ENCODE measurements at places on chromosomes 16 and 17. TPM values are rescaled to one million over a fixed set of nuclear protein-coding genes. Genes with fewer than 3 reads are reported as not detected.
A peak's percentile ranks its signal among the peaks of the same experiment; 100 is the strongest.

CPHXL2 gene
- not detected for polyA plus RNA-seq

FGF11 gene
- 1.5 TPM for polyA plus RNA-seq

- peak; percentile 98 for DNase-seq
These were observed at the start of gene SLC39A11 for GRCh38 chr17:73092523-73093135. TSS of gene SLC39A11 (minus strand) at chr17:73092688. CDS start at chr17:73088764, 3,924 bp downstream.

DNA sequence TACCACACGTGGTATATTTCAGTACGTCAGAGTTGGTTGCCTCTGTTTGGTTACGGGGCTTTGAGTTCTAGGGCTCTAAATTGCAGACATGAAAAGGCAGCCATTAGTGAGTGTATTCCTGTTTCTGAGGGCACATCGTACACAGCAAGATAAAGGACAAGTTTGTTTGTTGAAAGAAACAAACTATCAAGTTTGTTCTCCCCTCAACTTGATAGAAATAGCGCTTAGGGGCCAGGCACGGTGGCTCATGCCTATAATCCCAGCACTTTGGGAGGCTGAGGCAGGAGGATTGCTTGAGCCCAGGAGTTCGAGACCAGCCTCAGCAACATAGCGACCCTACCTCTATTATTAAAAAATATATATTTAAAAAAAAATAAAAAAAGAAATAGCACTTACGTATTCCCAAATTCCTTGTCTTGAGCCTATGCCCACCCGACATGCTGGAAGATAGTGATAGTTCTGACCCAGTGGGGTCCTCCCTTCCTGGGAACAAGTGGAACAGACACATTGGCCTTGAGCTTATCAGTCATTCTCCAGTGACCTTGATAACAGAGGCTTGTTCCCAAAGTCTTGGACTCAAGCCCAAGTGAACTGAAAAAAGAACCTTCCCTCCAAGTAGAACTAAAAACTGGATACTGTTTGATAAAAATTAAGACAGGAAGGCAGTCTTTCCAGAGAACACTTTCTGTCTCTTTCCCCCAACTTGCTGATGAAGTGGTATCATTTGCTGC lies 139.9 kb upstream of the CACNG3 start:
- no peak for DNase-seq

Data from spleen (tissue), 13 donors.